ENCODE measurements at places on chromosomes 12 and 14.

DNA sequence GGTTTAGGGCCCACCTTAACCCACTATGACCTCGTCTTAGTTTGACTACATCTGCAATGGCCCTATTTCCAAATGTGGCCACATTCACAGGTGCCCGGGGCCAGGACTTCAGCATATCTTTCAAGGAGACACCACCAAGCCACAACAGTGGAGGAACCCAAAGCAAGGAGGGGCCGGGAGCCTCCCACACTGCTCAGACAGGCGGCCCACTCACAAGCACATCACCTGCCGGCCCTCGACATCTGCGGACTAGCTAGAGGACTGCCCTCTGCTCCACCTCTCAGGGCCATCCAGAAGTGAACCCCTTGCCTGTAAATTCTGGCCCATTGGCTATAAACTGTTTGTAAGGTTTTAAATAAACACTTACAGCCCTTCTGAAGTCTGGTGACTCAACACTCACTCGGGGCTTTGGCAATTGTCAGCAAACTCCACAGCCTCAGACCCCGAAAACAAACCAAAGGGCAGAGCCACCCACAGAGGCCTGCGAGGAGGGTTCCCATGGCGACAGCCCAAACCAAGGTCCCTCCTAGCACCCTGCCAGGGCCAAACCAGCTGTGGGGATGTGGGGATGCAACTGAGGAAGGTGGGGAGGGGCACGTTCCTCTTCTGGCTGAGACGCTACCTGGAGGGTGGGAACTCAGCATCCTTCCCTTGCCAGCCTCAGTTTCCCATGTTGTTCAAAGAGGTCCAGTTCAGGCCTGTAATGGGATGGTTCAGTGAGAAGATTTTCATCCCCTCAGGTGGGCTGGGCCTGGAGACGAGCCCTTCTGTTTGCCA is 95.8 kb downstream of the DICER1 start:
- no peak for DNase-seq

- no peak for DNase-seq
Observed at GRCh38 chr14:55328317-55328716, 57.1 kb downstream of the FBXO34 start.

GRCh38 chr14:51251486-51251885 is 11.4 kb downstream of the TMX1 start:
- no peak for DNase-seq

- no peak for DNase-seq
Observed at GRCh38 chr12:12784911-12785814, at the start of gene APOLD1. TSS of gene APOLD1 (plus strand) at chr12:12785659. CDS start at chr12:12785692, 33 bp downstream.

DNA sequence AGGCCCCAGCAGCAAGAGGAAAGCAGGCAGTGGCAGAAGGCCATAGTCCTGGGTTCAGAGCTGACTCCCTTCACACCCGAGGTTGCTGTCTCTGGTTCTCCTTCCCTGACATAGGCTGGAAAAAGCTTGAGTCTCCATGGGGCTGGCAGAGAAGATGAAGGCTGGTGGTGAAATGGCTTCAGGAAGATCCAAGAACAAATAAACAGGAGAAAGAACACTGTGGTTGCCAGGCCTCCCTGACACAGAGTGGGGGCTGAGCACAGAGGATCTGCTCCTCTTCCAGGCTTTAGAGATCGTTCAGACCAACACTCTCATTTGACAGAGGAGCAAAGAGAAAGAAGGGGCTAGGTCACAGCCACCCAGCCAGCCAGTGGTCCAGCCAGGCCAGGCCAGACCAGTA is 14.3 kb downstream of the HDAC7 start:
- DNase-seq = no peak

DNA sequence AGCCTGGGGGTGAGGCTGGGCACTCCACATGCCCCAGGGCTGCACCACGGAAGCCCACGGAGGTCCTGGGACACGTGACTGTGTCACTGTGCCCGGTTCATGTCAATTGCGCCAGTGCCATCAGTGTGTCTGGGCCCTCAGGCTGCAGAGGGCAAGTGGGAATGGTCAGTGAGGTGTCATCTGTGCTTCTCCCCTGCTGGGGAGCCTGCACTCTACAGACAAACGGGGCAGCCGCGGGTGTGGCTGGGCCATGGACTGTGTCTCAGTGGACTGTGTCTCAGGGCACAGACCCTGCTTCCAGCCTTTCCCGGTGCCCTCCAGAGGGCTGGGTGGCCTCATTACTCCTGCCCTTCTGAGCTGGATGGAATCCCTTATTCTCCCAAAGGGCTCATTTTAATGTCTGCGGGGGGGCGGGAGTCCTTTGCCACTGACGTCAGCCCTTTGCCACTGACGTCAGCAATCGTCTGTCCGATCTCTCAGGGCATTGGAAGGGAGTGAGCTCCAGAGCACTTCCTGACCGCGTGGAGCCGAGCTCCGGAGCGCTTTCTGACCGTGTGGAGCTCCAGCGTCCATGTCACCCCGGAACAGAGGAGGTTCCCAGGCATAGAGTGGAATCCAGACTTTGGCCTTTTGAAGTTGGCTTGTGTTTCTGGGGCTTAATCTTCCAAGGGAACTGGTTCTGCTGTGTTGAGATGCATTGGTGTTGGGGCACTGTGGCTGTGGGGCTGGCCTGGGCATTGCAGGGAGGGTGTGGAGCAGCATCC is 72.4 kb downstream of the ADGRD1 start:
- no peak for DNase-seq

DNA sequence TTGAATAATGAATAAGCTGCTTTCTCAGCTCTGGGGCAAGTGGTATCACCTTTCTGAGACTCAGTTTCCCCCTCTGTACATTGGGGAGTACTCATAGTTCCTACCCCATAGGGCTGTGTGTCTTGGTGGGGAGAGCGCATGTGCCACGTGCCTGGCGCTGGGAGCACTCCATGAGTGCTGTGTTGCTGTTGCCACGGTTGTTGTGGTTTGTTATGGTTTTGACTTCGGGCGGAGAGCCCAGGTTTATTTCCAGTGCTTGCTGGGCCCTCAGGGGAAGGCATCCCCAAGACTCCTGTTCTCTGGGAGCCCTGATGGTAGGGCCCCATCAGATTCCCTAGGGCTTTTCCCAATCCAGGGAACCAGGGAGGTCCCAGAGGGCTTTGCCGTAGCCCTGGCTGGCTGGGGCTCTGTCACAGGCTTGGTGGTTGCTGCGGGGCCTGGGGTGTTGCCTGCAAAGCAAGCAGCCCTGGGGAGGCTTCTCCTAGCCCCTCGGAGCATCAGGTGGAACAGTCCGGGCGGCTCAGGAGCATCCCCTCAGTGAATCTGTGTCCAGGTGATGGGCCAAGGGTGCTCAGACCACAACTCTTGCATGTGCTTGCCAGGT is 18.6 kb downstream of the SH2B3 start:
- DNase-seq = no peak

GRCh38 chr12:31737345-31737744 is 8.5 kb upstream of the AMN1 start:
- DNase-seq = no peak

GRCh38 chr12:6295094-6295811 is 15.2 kb upstream of the PLEKHG6 start:
- no peak for DNase-seq

GRCh38 chr14:22748631-22749068 is 17.8 kb upstream of the OXA1L start:
- no peak for DNase-seq

DNA sequence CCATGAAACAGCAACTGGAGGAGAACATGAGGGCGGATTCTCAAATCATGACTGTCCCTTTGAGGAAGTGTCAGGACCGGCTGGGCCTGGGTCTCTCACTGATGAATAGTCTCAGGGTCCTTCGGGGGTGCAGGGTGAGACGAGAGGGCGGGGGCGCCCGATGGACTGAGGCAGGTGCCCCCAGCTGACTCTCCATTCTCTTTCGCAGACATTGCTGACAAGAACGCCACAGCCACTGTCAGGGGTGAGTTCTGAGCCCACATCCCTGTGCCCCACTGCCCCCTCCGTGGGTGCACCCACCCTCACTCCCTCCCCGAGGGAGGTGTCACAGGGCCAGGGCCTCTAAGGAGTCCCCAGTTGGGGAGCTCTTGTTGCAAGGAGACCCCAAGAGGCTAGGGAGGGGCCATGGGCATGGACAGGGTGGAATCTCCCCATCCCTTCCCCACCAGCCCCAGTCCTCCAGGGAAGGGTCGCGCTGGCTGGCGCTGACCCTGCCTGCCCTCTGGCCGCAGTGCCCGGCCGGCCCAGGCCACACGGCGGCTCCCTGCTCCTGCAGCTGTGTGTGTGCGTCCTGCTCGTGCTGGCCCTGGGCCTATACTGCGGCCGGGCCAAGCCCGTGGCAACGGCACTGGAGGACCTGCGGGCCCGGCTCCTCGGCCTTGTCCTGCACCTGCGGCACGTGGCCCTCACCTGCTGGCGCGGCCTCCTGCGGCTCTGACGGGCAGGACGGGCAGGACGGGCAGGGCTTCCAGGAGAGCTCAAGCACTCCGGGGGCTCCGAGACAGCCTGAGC is 8.7 kb downstream of the C14orf180 start:
- no peak for DNase-seq

- no peak for DNase-seq
Observed at GRCh38 chr14:75295061-75295461, 16.4 kb downstream of the FOS start.

- no peak for DNase-seq
Observed at GRCh38 chr14:81031488-81031887, 76.1 kb downstream of the TSHR start.

- DNase-seq = no peak
Observed at GRCh38 chr12:108191938-108192337, 62.9 kb downstream of the WSCD2 start.

DNA sequence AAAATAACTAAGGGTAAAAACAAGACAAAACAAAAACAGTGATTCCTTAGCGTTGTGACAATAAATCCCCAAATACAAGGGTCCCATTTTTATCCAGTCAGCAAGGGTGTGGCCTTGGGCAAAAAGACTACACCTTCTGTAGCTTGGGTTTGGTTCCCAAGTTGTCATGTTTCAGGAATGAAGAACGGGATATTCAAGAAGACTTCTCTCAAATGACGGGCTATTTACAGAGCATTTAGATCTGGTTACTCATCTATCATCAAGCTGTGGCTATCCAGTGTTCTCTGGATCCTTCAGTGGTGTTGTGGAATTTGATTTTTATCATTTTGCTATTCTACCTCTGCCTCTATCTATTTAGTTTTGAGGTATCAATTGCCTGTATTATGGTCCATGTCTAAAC is 219.7 kb downstream of the SLC25A21 start:
- DNase-seq = no peak

DNA sequence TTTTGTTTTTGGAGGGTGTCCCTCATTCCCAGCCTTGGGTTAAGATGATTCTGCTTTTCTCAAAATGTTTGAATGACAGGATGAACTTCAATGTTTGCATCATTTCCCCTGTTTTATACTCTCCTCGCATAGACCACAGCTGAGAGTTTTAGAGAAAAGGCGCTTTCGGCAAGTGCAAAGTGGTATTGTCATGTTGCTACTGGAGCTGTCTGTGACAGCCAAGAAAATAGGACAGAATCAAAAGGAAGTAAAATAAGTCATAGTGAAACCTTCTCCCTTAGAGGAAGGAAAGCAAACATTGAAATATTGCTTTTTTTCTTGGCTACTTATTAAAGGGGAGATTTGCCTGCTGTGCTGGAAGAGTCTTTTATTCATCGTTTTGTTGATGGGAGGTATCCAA is 33.5 kb upstream of the ARHGAP5 start:
- no peak for DNase-seq

DNA sequence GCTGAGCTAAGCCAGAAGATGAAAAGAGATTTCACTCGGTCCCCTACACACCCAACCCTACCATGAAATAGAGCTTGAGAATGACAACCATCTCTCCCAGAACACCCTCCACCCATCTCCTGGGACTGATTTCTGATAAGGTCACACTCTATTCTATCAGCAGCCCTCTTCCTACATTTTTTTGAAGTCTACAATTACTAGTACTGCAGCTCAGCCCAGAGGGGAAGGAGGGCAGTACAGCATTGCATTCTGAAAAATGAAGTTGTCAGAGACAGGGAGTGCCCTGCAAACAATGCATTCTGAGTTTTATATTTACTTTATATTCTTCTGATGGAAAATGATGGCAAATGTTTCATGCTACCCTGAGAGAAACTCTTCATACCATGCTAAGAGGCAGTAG is 318.5 kb downstream of the BCAT1 start:
- no peak for DNase-seq

- no peak for DNase-seq
Observed at GRCh38 chr14:54354096-54354495, 42.7 kb upstream of the CDKN3 start.

GRCh38 chr12:12481631-12482030 is 81.0 kb downstream of the DUSP16 start:
- DNase-seq = no peak

DNA sequence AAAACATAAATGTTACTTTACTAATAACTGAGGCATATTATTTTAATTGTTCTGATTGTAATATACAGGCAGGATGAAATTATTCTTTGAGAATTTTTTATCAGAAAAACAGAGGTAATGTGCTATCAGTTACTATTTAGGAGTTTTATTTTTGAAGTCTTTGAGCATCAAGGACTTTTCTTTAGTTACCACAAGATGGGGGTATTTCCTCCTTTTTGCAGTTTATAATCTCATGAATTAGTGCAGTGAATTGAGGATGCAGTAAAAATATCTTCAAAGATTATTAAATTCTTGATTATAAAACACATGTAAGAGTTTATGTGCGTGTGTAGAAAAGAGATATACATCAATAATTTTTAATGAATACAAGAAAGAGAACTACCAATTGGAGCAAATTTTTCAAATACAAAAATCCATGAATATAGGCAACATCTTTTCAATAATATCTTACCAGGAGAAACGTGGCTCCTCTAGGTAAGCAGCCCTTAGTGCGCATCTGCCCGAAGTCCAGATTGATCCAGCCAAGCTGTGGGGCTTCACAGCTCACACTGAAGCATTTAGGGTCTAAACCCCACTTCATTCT is 71.6 kb downstream of the ERGIC2 start:
- no peak for DNase-seq

DNA sequence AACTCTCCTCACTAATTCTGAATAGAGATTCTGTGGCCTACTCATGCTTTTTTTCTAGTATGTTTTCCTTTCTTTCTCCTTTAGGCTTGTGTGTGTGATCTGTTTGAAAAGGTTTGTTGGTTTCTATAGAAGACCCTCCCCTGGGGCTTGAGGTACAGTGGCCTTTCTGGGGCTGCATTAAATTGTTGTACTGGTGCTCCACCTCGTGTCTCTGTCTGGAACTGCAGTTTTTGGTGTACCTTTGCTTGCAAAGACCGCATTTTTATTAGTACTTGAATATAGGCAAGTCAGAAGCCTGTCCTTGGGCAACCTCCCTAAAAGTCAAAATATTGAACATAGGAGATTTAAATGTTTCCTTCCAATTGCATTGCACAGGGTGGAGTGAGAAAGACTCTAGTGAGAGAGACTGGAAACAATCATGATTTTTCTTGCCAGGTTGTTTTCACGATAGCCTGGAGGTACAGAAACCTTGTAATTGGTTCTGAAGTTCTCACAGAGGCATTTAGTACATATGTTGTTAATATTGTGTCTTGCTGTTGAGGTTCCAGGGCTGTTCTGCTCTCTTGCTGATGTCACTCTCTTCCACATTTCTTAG is 39.0 kb downstream of the SLCO1B1 start:
- peak; percentile 26 for DNase-seq

- no peak for DNase-seq
Observed at GRCh38 chr14:31920989-31921650, 156.0 kb upstream of the ARHGAP5 start.

All from NCI-H446 (cell line).